ENCODE measurements at places on chromosomes 2 and 18.

DNA sequence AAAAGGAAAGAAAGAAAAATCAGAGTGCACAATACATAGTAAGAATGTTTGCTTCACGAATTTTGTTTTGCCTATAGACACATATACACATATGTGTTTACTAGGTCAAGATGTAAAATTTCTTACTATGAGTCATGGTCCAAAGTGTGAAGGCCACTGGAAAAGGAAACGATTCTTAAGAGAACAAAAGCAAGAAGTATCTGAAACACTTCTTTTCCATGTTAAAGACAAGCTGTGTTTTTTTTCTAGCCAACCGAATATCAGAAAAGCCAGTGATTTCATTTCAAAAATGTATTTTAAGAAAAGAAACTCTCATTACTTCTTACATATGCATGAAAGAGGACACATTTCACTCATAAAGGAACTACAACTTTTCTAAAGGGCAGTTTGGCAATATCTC lies 24.9 kb downstream of the PECR start:
- no peak for DNase-seq

DNA sequence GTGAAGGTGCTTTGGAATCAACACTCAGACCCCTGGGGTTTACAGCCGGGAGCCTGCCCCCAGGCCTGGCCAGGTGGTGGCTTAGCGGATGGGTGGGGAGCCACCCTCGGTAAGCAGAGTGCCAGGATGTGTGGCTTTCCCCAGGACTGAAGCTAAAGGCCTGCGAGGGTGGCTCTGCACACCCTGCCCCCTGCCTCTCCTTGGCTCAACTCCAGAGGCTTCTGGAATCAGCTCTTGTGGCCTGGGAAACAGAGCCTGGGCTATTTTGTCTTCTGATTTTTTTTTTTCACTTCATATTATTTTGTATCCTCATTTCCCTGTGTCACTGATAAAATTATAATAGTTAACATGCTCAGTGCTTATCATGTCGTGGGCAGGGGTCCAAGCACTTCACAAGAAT lies 79.8 kb downstream of the RHOB start:
- DNase-seq: no peak

- peak; percentile 23 for DNase-seq
Measured at GRCh38 chr2:221572821-221573429, 821 bp upstream of the EPHA4 start.

- DNase-seq: no peak
Measured at GRCh38 chr2:128260239-128261138, 58.2 kb downstream of the HS6ST1 start.

GRCh38 chr2:16005816-16006536 lies 65.6 kb downstream of the MYCN start:
- DNase-seq: no peak

Measured in activated CD8-positive, alpha-beta T cell treated with anti-CD3 and anti-CD28 coated beads, Interleukin-2, amount 10 ng/mL, durations not matched to agents 7 days and 5 days (primary cell).